Stimulated activated CD4-positive, alpha-beta T cell treated with anti-CD3 and anti-CD28 coated beads, Interleukin-2, amount 100 ng/mL, for 24 hours (primary cell): ENCODE measurements at places on chromosomes 12 and 14.

DNA sequence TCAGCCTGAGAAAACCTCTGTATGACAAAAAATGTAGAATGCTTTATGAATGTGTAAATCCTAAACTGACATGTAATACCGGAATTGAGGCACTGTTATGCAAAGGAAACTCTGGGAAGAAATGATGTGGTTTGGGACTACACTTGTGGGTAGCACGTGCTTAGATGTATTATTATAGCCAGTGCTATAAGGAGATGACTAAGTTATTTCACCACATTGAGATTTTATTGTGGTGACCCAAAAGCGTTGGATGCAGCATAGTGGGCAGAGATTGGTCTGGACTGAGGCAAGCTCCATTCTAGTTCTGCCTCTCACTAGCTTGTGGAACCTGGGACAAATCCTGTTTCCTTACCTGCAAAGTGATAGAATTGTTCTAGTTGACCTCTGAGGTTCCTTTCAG, 172.2 kb downstream of the SNAPC1 start:
- DNase-seq = no peak

- no peak for DNase-seq
Observed at GRCh38 chr12:65464930-65465329, 186.4 kb downstream of the MSRB3 start.

- DNase-seq = peak; percentile 85
Observed at GRCh38 chr14:68794130-68794850, 1.4 kb upstream of the ZFP36L1 start.

- no peak for DNase-seq
Observed at GRCh38 chr12:24822121-24822899, 126.6 kb downstream of the BCAT1 start.

GRCh38 chr12:40263616-40264409, 39.0 kb downstream of the LRRK2 start:
- DNase-seq = no peak

- peak; percentile 12 for DNase-seq
Observed at GRCh38 chr14:74299061-74299545, 3.6 kb downstream of the ABCD4 start.

DNA sequence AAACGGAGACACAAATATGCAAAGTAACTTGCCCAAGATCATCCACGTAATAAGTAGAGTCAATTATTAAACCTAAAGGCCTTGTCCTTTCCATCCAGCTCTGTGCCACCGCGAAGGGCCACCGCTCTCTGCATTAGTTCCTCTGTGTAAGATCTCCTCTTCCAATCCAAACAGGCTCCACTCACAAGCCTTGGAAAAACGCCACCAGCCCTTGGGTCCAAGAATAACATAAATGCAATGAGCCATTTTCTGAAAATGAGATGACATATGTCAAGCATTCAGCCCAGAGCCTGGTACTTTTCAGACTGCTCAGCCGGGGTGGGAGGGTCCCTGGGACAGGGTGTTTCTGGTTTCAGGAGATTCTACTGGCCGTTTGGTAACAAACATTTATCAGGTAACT, 30.0 kb downstream of the DGLUCY start:
- DNase-seq = no peak

DNA sequence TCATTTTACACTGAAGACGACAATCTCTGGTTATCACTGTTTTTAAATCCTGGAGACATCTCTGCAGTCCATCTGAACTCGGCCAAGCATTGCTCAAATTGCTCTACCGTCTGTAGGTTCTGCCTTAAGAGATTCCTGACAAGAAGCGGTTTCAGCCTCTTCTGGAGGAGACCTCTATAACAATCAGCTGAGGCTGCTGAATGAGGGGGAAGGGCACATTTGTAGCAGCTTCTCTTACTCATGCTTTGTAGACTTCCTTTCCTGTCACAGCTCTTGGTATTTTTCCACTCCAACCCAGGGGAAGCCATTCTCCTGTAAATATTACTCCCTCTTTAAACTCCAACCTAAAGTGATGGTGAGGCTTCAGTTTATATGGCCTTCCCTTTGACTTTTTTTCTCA, 3.0 kb downstream of the ARG2 start:
- DNase-seq = no peak

DNA sequence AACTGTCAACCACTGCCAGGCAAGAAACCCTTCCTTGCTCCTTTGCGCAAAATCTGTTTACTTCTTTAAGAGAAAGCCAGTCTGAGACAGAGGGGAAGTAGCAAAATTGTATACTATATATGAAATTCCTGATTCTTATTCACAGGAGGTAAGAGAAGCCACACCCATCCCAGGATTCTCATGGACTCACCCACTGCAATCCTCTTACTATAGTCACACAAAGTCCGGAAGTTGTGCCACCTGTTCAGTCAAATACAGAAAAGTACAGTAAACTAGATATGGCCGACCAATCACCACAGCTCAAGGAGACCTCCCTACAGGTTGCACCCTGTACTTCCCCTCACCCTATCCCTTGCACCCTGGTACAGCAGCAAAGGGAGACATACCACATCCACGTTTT, 2.9 kb downstream of the PRMT5 start:
- no peak for DNase-seq

GRCh38 chr14:33720284-33720787, 230.5 kb downstream of the EGLN3 start:
- no peak for DNase-seq

- no peak for DNase-seq
Observed at GRCh38 chr12:113315358-113315757, 19.6 kb downstream of the SLC8B1 start.

DNA sequence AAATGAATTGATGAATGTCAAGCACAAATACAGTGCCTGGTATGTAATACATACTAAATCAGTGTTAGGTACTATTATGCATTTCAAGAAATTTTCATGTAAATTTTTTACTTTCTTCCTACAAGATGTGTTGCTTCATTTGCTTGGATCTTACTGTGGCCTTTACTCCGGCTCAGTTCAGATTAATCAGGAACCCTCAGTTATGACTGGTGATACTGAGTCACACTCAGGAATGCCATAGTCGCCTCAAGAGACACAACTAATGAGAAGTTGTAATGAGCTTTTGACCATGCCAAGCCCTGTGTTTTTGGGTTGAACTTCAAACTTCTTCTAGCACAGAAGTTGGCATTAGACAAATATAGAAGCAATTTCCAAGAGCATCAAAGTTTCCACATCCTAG, 96.0 kb downstream of the TGFB3 start:
- DNase-seq = no peak

DNA sequence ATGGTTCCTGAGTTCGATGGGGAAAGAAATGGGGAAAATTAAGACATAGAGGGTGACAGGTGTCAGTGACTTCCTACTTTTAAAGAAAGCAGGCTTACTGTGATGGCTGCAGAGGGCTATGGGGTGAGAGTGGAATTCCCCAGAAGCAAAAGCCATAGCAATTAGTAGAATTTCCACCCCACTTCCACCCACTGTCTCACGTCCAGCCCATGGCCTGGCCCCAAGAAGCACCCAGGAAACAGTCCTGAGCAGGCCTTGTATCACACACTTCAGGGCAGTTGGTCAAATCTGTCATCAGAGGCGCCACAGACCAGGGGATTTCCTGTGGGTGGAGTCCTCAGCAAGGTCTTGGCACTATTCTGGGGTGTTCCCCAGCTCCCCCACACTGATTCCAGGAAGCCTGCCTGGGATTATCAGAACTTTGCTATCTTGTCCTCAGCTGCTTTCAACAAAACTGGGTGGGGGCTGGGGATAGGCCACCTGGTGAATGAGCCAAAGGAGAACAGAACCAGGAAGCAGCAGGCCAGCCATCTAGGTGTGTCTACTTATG, 120.1 kb upstream of the CCND2 start:
- DNase-seq = peak; percentile 71

DNA sequence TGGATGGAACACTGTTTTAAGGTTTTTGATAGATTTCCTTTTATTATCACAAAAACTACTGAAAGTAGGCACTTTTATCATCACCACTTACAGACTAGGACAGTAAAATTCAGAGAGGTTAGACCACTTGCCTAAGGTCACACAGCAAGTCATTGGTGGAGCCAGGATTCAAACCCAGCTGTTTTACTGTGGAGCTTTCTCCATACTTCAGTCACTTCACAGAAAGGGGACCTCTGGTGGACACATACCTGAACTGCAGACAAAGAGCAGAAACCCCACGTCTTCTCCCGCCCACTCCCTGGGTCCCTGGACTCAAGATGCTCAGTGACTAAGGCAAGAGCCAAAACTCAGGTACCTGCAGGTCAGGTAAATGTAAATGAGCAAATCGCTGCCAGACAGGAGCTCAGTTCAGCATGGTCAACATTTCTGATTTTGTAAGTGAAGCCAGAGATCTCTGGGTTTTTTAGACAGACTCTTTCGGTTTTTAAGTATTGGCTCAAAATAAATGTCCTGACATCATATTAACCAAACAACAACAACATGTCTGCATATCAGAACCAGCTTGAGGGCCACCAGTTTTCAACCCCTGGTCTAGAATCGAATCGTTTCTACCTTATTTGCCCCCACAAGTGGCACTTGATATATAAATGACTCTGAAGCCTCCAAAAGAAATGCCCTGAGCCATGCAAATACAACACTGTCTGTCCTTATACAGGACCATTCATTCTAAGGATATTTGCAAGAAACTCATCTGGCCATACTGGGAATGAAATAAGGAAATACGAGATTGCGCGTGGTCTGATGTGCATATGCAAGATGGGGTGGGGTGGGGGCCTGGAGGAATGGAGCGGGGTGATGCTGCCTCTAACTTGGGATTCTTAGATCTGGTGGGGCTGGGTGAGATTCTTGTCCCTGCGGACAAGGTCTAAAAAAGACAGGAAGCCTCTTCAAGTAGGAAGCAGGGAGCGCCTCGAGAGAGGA, 110.9 kb downstream of the KSR2 start:
- peak; percentile 70 for DNase-seq

DNA sequence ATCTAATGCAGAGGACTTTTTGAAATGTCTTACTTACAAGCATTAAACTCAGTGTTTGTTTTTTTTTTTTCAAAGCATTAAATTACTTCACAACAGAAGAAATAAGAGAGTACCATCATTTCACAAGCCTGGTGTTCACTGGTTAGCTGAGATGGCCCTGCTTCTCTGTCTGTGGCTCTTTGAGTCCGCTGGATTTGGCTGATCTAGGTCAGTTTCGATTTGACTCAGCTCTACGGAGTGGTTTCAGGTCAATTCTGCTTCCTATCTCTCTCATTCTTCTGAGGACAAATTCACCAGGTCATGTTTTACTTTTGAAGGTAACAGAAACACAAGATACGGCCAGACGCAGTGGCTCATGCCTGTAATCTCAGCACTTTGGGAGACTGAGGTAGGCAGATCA, 1066.1 kb downstream of the FLRT2 start:
- no peak for DNase-seq

GRCh38 chr12:109378569-109378968, 30.9 kb downstream of the MYO1H start:
- no peak for DNase-seq

- DNase-seq = no peak
Observed at GRCh38 chr14:75702122-75702521, 41.1 kb downstream of the TTLL5 start.

GRCh38 chr12:91053951-91054715, 3.7 kb downstream of the KERA start:
- no peak for DNase-seq

- DNase-seq = no peak
Observed at GRCh38 chr14:53842938-53843337, 113.7 kb downstream of the BMP4 start.

- no peak for DNase-seq
Observed at GRCh38 chr12:55065535-55065934, 45.8 kb downstream of the NEUROD4 start.

- no peak for DNase-seq
Observed at GRCh38 chr12:66197495-66197921, 8.5 kb downstream of the IRAK3 start.

DNA sequence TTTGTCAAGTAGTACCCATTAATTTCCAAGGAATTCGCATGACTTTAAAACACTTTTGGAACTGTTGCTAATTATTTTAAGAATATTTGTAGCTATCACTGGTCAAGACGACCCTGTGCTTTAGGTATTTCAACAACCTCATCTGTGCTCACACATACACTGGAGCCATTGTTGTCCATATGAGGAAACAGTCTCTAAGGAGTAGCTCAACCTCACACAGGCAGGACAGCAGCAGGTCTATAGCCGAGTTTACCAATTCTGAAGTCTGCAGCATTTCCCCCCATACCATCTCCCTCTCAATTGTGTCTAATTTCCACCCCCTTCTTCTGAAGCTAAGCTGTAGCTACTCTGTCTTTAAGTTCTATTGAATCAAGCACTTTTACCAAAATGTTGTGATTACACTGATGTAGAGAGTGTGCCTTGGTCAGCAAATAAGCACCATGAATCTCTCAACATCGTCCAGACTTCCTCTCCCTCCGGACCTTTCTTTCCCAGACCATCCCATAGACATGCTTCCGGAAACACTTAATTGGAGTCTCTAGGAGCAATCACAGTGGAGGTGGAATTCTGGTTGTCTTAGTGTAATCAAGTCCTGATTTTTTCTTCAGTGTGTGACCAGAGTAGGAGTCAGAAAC, 48.5 kb upstream of the NUAK1 start:
- no peak for DNase-seq

DNA sequence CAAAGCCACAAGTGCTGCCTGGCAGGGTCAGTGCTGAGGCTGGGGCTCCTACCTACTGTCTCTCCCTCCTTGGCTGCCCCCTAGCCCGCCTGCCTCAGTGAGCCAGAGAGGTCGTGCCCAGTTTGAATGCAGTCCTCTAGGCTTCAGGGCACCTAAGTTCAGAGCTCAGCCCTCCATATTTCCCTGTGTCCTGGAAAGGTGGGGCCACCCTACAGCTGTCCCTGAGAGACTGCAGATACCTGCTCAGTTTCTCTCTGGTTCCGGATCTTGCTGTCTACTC, 142.6 kb downstream of the CALM1 start:
- DNase-seq = no peak

- no peak for DNase-seq
Observed at GRCh38 chr12:69608114-69608513, 2.6 kb downstream of the LRRC10 start.

GRCh38 chr12:101719566-101719965, 19.7 kb downstream of the SYCP3 start:
- DNase-seq = no peak

DNA sequence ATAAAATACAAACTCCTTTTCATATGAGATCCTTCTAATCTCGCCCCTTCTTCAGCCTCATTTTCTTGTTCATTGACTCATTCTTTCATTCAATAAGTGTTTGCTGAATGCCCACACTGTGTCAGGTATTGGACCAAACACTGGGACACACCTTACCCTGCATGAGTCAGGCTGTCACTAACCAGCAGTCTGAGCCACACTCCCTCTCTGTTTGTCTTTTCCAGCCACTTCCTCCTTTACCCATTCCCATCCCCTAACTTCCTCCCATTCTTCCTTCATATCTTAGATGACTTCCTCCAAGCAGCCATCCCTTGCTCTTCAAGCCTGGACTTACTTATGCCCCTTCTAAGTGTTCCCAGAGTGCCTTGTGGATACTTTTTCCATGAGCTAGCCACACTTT, 27.0 kb upstream of the HIF1A start:
- no peak for DNase-seq

DNA sequence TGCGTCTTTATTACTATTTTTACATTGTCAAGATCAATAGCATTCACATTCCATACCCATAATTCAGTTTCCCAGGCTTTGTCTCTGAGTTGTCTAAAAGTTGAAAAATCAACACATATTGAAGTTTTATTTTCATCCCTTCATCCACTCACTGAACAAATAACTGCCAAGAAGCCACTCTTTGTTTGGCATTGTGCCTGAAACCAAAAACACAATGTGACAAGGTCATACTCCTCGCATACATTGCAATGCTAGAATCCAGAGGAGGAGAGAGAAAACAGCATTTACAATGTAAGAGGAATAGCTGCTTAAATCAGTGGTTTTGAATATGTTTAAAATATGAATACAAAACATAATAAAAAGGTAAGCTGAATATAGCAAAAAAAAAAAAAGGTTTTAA, 71.8 kb downstream of the CCDC60 start:
- no peak for DNase-seq
